ENCODE measurements at places on chromosomes 5 and 9.

DNA sequence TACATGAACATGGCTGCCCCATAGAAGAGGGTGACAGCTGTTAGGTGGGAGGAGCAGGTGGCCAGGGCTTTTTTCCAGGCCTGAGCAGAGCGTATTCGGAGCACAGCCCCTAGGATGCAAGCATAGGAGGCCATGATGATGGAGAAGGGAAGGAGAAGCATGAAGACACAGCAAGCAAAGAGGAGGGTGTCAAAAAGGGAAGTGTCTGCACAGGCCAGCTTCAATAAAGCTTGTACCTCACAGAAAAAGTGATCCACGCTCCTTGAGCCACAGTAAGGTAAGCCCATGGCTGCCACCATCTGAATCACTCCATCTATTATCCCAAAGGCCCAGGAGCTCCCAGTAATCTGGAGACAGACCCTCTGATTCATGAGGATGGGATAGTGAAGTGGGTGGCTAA is 6.4 kb downstream of the OR2V1 start:
- no peak for DNase-seq

DNA sequence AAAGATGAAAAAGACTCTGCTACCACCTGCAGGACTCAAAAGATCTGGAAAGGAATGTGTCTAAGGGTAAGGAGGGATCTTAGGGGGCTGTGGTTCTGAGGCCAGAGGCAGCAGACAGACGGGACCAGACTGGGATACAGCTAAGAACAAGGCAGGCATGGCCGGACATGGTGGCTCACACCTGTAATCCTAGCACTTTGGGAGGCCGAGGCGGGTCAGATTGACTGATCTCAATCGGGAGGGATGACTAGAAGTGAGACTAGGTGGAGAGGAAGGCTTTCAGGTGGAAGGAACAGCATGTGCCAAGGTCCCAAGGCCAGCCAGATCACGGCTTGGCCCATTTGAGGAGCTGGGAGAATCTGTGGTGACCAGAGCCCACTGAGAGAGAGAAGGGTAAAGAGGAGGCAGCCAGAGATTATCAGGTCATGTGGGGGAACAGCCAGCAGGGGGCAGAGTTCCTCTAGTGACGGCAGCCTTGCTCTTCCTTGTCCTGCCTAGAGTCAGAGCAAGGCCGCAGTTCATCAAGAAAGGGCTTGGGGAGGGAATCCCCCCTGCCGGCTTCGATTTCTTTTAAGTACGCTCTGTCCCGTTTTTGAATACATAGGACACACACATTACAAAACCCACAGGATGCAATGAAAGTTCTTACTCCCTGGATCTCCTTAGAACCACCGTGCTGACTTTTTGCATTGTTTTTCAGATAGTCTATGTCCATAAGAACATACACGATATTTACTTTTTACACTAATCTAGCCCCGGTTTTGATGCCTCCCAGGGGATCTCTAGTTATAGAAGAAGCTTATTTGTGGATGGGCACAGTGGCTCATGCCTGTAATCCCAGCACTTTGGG is 2.6 kb upstream of the OLFML2A start:
- DNase-seq, result peak; percentile 85

DNA sequence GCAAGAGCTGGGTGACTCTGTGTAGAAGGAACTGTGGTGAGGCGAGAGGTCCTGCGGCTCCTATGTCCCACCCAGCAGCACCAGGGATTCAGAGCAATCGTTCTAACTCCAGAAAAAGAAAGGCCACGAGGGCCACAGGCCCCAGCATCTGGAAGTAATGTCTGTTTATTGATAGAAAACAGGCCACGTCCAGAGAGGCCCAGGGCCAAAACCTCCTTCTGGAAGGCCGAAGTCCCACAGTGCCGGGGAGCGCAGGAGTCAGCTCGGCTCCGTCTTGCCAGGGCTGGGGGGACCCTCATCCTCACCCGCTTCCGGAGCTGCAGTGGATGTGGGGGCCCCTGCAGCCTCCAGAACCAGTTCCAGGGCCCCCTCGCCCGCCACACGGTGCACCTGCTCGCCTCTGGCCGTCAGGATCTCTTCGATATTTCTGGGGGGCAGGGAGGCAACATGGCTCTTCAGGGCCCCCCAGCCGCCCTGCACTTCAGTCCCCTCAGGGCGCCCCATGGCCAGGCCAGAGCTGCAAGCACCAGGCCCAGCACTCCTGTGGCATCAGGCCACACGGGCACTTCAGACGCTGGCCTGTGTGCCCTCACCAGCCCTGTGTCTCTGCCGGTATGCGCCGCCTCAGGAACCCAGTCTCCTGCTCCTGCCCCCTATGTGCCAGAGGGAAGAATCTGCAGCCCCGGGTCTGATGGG is 1.6 kb downstream of the DNLZ start:
- no peak for DNase-seq

DNA sequence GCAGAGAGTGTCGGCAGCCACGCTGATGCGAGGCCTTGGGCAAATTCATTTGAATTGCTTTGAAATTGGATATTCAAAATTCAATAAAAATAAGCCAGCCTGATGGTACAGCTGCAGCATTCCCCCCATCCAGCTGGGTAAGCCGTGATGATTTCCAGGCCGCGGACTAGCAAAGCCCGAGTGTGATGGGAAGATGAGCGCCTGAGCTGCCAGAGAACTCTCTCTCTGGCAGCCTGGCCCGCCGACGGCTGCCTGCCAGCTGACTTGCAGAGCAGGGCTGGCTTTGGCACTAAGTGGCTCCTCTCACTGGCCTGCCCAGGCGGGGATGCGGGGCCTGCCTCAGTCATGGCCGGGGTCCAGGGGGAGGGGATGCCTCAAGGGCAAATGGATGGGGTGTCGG is 268.3 kb upstream of the WWC1 start:
- peak; percentile 55 for DNase-seq

DNA sequence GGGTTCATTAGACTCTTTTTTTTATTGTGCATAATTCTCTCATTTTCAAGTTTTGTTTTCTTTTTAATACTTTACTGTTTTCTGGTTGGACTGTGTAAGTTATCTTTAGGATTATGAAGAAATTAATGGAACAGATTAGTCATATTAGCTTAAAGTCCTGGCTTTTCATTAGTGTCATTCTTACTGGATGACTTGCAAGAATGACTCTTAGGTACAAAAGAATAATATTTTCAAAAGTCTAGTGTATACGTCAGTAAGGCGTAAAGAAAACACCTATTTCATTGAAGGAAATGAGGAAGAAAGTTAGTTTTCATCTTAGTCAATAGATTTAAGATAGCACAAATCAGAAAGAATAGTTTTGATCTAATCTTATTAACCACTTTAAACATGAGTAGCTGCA is 20.4 kb downstream of the UHRF2 start:
- no peak for DNase-seq

DNA sequence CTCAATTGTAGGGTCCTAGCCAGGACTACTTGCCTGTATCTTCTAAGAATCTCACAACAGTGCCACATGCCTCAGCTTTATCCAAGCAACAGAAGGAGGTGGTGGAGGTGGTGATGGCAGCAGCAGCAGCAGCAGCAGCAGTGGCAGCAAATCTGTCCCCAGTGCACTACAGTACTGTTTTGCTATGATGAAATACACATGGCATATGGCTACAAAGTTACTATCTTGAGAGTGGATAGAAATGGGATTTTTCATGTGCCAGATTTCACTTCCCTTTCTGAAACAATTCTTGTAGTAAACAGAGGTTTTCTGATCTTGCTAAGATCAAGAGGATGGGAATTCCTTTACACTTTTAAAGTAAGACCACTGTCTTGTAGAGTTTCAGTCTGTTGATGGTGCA is 8.1 kb upstream of the CYSTM1 start:
- DNase-seq, result no peak

DNA sequence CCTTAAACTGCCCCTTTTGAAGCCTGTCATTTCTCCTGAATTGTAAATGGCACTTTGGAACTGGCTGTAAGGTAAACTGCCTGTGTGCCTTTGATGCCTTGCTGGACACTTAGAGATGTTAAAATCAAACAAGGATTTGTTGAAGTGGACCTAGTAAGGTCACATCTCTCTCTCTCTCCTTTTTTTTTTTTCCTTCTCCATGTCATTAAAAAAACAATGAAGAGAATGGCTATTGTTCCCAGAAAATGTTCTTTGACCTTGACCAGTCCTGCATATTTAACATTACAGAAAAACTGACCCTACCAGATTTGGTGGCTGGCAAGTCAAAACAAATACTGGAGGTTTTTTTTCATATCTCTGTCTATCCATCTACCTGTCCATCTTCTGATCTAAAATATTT is 2.9 kb upstream of the DAB2 start:
- no peak for DNase-seq

DNA sequence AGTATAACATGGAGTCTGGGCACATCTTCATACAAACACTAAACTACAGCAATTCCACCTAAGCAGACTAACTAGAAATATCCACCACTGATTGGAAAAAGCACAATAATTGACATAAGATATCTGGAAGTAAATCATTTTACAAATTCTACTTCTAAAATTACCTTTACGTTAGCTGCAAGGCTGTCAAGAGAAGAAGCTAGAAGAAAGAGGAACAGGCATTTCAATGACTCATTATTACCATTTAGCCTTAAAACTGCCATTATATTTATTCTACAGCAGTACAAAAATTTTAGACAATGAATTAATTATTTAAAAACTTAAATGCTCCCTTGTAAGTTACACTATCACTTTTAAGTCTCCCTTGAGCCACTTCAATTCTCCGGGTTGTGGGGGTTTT is 43.4 kb upstream of the PLPP6 start:
- DNase-seq, result no peak

- DNase-seq, result no peak
Measured at GRCh38 chr5:31047621-31048020, 145.9 kb upstream of the CDH6 start.

- DNase-seq, result peak; percentile 75
Measured at GRCh38 chr9:21812946-21813568, 10.6 kb downstream of the MTAP start.

- DNase-seq, result no peak
Measured at GRCh38 chr5:71587766-71588532, 809 bp downstream of the MCCC2 start.

GRCh38 chr5:97338729-97339128 is 155.7 kb upstream of the RIOK2 start:
- no peak for DNase-seq

GRCh38 chr5:139809331-139809810 is 13.8 kb downstream of the PSD2 start:
- no peak for DNase-seq

DNA sequence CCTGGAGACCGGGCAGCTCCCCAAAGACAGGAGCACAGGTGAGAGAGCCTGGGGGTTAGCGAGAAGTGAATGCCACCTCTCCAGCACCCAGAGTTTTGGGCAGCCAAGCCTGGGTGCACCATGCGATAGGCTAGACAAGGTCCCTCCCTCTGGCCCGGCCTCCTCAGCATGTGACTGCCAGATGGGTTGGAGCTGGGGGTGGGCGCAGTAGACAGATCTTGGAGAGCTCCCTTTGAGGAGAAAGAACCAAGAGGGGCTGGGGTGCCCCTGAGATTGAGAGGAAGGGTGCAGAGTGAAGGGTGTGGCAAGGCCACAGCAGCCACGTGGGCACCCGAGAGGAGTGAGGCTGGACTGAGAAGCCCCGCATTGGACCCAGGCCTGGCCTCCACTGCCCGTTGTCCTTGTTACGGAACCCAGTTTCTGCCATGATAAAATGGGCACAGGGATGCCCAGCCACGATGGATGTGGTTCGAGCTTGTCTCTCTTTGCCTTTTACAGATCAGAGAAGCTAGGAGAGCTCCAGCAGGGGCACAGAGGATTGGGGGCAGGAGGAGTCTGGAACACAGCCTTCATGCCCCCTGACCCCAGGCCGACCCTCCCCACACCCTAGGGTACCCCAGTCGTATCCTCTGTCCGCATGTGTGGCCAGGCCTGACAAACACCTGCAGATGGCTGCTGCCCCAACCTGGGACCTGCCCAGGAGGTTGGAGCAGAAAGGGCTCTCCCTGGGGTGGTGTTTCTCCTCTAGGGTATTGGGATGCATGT is 1.4 kb downstream of the TMEM141 start:
- DNase-seq, result peak; percentile 44

DNA sequence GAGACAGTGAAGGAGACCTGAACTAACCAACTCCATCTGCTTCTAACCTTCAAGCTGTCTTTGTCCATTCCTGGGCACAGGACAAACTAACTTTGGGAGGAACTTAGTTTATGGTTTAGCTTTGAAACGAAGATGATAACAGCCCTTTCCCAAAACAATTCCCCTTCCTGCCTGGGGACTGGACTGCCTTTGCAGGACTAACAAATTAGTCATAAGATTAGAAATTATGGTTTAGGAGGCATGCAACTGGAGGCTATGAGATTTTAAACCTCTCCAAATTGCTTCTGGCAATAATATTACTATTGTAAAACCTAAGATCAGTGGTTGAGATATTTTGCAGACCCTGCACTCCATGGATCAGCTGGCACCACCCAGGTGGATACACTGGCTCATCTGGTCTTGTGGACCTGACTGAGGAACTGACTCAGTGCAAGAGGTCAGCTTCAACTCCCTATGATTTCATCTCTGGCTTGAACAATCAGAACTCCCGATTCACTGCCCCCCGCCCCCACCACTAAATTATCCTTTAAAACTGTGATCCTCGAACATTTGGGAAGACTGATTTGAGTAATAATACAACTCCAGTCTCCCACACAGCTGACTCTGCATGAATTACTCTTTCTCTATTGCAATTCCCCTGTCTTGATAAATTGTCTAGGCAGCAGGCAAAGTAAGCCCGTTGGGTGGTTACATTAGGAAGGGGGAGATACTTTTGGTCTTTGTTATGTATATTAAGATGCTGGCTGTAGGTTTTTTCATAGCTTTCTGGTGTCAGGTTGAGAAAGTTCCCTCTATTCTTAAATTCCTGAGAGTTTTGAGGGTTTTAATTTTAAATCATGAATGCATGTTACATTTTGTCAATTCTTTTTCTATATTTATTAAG is 213.3 kb downstream of the TSSK1B start:
- no peak for DNase-seq

DNA sequence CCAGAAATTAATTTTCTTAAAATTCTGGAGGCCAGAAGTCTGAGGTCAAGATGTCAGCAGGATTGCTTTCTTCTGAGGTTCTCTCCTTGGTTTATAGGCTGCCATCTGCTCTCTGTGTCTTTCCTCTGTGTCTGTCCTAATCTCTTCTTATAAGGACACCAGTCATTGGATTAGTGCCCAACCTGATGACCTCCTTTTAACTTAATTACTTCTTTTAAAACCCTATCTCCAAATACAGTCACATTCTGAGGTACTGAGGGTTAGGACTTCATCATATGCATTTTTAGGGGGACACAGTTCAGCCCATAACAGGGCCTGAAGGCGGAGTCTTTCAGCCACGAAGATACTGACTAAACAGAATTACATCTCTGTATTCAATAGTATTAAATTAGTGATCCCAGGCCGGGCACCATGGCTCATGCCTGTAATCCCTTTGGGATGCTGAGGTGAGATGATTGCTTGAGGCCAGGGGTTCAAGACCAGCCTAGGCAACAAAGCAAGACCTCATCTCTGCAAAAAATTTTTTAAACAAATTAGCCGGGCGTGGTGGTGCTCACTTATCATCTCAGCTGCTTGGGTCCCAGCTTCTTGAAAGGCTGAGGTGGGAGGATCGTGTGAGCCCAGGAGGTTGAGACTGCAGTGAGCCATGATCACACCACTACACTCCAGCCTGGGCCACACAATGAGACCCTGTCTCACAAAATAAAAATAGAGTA is 5.9 kb upstream of the RPS6 start:
- DNase-seq, result no peak

- no peak for DNase-seq
Measured at GRCh38 chr5:109844695-109845094, 155.0 kb downstream of the MAN2A1 start.
